ENCODE measurements at places on chromosomes 1 and 21.

DNA sequence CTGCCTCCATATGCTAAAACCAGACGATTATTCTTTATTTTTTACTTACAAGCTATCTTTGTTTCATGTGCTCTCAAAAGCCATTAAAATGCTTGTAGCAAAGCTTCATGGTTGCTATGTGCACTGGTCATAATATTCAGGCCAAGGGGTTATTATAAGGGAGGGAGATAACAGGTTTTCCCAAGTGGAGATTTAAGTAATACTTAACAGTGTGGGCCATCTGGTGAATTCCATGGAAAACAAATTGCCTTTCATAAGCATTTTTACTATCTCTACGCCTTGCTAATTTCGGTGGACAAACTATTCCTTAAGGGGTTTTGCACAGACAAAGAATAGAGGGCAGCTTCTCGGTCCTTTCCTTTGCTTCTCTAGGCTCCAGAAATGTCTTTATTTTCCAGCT lies 137.8 kb downstream of the NUF2 start:
- no peaks in the 10 kb centered on the region for H3K27me3 ChIP-seq
- DNase-seq: no peak
- no peak overlapping the region for H3K4me3 ChIP-seq
- H3K4me1 ChIP-seq: no peaks in the 10 kb centered on the region
- no peak overlapping the region for H3K27ac ChIP-seq

DNA sequence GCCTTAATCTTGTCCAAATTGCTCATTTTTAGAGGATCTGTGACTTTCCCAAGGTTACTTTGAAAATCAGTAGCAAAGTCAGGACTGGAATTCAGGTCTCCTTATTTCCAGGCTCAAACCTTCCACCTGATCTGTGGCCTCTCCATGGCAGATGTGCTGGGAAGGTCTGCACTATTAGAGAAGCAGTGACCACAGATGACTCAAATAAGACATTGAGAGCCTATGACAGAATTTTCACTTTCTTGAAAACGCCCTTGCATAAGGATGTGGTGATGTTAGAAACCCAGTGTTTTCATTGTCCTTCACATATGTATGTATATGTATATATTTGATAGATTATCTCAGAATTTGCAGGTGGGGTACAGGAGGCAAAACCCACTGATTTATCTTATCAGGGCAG lies 45.3 kb downstream of the TTC39A start:
- no peaks in the 10 kb centered on the region for H3K36me3 ChIP-seq
- H3K4me1 ChIP-seq: no peaks in the 10 kb centered on the region
- H3K4me3 ChIP-seq: no peak overlapping the region
- H3K27me3 ChIP-seq: no peaks in the 10 kb centered on the region
- no peak for DNase-seq

GRCh38 chr1:227315629-227316346 lies 2.5 kb downstream of the CDC42BPA start:
- H3K27ac ChIP-seq: no peak overlapping the region
- no peaks in the 10 kb centered on the region for H3K36me3 ChIP-seq
- no peak for DNase-seq

- no peak overlapping the region for H3K4me3 ChIP-seq
- no peaks in the 10 kb centered on the region for H3K36me3 ChIP-seq
- H3K4me1 ChIP-seq: no peaks in the 10 kb centered on the region
- no peak for DNase-seq
These were observed 24.7 kb downstream of the NPHP4 start for GRCh38 chr1:5967351-5968160.

DNA sequence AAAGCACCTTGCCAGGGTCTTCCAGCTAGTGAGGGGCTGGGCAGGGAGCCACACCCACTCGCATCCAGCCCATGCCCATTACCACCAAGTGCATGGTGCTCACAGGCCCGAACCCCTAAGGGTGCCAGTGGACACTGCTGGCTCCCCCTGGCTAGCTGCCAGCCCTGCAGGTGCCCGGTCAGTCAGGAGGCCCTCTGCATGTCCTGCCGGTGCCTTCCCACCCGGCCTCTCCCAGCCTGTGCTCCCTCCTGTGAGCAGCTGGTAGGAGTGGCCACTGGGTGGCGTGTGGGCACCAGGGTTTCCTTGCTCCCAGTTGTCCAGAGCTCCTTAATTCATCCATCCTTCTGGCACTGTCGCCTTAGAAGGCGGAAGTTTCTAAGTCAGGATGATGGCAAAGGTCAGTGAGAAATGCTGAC lies 33.4 kb downstream of the QSOX1 start:
- H3K27me3 ChIP-seq: no peaks in the 10 kb centered on the region
- peaks cover 47% of the 10 kb centered on the region for H3K4me1 ChIP-seq
- DNase-seq: peak; percentile 13
- no peak overlapping the region for H3K27ac ChIP-seq
- peaks cover 24% of the 10 kb centered on the region for H3K36me3 ChIP-seq

DNA sequence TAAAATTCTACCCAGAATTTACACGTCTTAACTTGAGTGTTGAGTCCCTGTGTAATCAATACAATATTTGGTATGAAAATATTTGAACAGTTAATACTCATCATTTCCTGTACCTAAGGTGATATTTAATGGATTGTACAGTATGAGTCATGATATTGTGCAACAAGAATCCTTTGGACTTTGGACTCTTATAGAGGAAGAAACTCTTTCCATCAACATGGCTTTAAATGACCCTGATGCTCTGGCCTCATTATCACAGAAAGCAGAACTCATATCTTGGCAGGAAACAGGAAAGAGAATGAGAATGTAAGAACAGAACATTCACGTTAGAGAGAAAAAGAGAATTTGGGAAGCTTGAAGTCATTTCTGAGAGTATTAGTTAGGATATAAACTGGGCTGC lies 168.8 kb upstream of the B3GALT2 start:
- no peaks in the 10 kb centered on the region for H3K36me3 ChIP-seq
- no peaks in the 10 kb centered on the region for H3K4me1 ChIP-seq

- H3K4me3 ChIP-seq: no peak overlapping the region
- H3K36me3 ChIP-seq: no peaks in the 10 kb centered on the region
- H3K27ac ChIP-seq: no peak overlapping the region
- DNase-seq: no peak
These were observed 294.0 kb upstream of the PTBP2 start for GRCh38 chr1:96427616-96428015.

GRCh38 chr1:48120621-48121020 lies 101.9 kb upstream of the SLC5A9 start:
- no peak overlapping the region for H3K27ac ChIP-seq
- peaks cover 5% of the 10 kb centered on the region for H3K27me3 ChIP-seq
- H3K36me3 ChIP-seq: no peaks in the 10 kb centered on the region
- H3K4me3 ChIP-seq: no peak overlapping the region
- H3K4me1 ChIP-seq: no peaks in the 10 kb centered on the region

DNA sequence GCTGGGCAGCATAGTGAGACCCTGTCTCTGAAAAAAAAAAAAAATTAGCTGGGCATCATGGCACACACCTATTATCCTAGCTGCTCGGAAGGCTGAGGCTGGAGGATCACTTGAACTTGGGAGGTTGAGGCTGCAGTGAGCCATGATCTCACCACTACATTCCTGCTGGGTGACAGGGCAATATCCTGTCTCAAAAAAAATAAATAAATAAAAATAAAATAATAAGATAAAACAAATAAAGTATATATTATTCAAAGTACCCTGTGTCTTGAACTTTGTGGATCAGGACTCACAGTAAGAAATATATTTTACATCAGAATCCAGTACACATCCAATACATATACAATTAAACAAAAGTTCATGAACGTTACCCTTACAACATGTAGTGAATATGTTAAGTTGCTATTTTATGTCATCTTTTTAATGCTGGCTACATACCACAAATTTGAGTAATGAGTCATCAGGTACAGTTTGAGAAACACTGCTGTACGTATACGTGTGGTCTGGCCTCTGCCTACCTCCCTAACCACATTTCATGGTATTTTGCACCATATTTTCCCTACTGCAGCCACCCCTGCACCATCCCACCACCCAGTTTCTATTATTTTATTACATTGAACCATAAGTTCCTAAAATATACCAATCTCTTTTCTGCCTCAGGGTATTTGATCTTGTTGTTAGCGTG lies 4.4 kb downstream of the NME7 start:
- H3K27me3 ChIP-seq: no peaks in the 10 kb centered on the region
- no peak overlapping the region for H3K4me3 ChIP-seq
- no peak overlapping the region for H3K27ac ChIP-seq
- peaks cover 7% of the 10 kb centered on the region for H3K4me1 ChIP-seq
- H3K36me3 ChIP-seq: no peaks in the 10 kb centered on the region
- DNase-seq: peak; percentile 41

DNA sequence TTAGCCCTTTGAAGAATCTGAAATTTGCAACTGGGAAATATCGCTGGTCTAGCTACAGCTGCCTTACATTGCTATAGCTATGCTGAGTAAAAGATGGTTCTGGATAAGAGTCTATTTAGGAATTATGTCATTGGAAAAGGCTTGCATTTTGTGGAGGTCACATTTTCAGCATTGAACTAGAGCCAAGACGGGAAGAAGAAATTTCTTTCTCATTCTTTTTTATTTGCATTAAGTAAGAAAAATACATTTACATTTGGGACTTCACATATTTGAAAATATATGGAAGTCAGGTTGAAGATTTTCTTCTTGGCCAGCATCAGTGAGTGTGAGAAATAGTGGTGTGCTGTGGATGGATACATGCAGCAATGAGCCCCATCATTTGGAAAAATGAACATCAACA lies 291.6 kb downstream of the PTBP2 start:
- H3K4me3 ChIP-seq: no peak overlapping the region
- no peaks in the 10 kb centered on the region for H3K4me1 ChIP-seq
- H3K27me3 ChIP-seq: no peaks in the 10 kb centered on the region
- DNase-seq: no peak

DNA sequence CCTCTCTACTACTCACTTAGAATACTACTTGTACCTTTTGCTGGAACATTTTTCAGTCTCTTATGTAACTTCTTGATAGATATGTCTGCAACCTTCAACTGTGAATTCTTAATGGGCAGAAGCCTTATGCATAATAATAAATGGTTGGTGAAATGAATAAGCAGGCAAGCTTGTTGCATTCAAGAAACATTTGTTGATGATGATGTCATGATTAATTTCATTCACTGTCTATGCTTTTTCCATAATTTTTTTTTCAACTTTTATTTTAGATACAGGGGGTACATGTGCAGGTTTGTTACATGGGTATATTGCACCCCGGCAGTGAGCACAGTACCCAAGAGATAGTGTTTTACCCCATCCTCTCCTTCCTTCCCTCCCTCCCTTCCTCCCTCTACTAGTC lies 48.0 kb downstream of the SIPA1L2 start:
- H3K36me3 ChIP-seq: no peaks in the 10 kb centered on the region
- no peak overlapping the region for H3K27ac ChIP-seq
- no peaks in the 10 kb centered on the region for H3K27me3 ChIP-seq
- DNase-seq: no peak
- peaks cover 17% of the 10 kb centered on the region for H3K4me1 ChIP-seq

- H3K36me3 ChIP-seq: no peaks in the 10 kb centered on the region
- no peak for DNase-seq
These were observed 237.0 kb downstream of the PTPRU start for GRCh38 chr1:29473161-29473855.

DNA sequence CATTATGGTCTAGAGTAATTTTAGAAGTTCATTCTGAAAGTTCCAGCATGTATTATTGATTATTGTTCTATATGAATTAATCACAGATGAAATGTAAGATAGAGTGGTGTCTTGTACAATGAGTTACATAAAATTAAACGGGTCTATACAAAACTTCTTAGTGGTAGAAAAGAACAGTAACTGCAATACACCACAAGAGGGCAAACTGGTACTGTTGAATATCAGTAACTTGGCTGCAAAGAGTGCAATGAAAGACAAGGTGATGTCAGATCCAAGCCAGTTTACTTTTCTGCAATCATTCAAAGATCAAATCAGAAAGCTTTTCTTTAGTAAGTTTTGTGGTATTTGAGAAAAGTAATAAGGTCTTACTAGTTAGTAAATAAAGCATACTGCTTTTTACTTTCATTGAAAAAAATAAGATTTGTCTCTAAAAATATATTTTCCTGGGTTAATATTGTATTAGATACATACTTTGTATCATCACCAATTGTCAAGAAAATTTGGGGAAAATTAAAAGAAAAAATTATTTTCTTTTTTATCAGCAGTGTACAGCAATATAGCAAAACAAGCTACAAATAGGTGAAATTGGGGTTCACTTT lies 66.4 kb upstream of the BTG3 start:
- no peaks in the 10 kb centered on the region for H3K4me1 ChIP-seq
- no peaks in the 10 kb centered on the region for H3K27me3 ChIP-seq
- DNase-seq: no peak
- no peak overlapping the region for H3K27ac ChIP-seq
- H3K4me3 ChIP-seq: no peak overlapping the region
- no peaks in the 10 kb centered on the region for H3K36me3 ChIP-seq

DNA sequence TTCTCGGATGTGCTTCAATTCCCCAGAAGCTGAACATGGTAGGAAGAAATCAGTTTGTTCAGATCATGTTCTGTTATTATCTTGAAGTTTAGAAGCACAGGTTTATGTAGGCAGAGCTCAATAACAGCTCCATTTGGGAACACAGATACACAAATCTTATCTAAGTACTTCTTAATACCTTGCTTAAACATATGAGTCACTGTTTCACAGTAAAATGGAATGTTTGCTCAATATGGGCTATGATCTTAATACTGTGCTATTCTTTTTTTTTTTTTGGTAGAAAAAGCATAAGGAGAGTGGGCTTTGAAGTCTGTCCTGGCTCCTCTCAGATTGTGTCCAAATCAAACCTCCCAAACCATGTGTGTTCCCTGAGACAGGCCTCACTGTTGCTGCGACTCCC lies 13.4 kb downstream of the PROK1 start:
- no peak overlapping the region for H3K4me3 ChIP-seq
- H3K4me1 ChIP-seq: no peaks in the 10 kb centered on the region
- no peaks in the 10 kb centered on the region for H3K36me3 ChIP-seq
- no peaks in the 10 kb centered on the region for H3K27me3 ChIP-seq

DNA sequence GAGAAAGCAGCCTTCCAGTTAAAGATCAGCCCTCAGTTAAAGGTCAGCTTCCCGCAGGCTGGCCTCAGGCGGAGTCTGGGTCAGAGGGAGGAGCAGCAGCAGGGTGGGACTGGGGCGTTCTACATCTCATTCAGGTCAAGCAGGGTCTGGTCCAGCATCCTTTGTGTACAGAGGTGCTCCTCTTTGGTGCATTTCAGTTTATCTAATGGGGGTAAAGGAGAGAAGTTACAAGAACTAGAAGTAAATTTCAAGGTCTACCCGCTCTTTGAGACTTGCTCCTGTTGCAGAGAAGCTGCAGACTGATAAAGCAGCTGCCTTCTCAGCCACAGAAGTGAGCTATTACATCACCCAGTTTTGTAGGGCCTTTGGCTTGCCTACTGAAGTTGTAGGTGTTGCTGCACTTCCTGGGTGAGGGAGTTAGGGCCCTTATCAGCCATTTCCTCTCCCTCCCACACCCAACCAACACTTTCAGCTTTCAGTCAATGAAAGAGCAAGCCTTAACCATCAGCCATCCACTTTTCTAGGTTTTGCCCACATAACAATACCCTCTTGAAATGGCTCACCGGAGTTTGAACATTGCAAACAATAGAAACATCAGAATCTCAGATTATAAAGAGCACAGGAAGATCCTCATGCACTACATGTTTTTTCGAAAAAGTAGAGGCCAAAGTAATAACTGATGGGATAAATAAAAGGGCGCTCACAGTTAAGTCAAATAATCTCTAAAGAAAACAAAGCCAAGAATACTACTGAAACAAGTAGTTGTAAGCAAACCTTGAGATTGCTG lies 2.8 kb upstream of the NUP210L start:
- H3K4me3 ChIP-seq: no peak overlapping the region
- H3K27me3 ChIP-seq: no peaks in the 10 kb centered on the region
- peaks cover 27% of the 10 kb centered on the region for H3K4me1 ChIP-seq
- DNase-seq: peak; percentile 91

Data from natural killer cell (primary cell).